ENCODE measurements at places on chromosomes 3 and 15. TPM values are rescaled to one million over a fixed set of nuclear protein-coding genes. Genes with fewer than 3 reads are reported as not detected.

The SLC15A2 gene
- 3.3 TPM for total RNA-seq

The LARP6 gene
- not detected for total RNA-seq

The CDHR4 gene
- not detected for total RNA-seq

The BOC gene
- total RNA-seq: 2.1 TPM

The CHRNA5 gene
- total RNA-seq: 6.4 TPM

The CGGBP1 gene
- total RNA-seq: 90.5 TPM

The OSTN gene
- total RNA-seq: not detected

The ZNF662 gene
- 0.47 TPM for total RNA-seq

The C3orf20 gene
- 0.26 TPM for total RNA-seq

The RTP1 gene
- total RNA-seq: not detected

The ARHGEF26 gene
- total RNA-seq: not detected

The FBXO40 gene
- not detected for total RNA-seq

Measured in activated T-helper 1 cell treated with anti-CD3 and anti-CD28 coated beads, Interleukin-12 subunit alpha, Interleukin-12 subunit beta, Interleukin-2, Interleukin-4 antibody, amounts not matched to agents 30 ng/mL and 10 ng/mL and 1 ng/mL, durations not matched to agents 14 hours and 24 hours and 36 hours (primary cell).